ENCODE measurements at places on chromosomes 2 and 18.

DNA sequence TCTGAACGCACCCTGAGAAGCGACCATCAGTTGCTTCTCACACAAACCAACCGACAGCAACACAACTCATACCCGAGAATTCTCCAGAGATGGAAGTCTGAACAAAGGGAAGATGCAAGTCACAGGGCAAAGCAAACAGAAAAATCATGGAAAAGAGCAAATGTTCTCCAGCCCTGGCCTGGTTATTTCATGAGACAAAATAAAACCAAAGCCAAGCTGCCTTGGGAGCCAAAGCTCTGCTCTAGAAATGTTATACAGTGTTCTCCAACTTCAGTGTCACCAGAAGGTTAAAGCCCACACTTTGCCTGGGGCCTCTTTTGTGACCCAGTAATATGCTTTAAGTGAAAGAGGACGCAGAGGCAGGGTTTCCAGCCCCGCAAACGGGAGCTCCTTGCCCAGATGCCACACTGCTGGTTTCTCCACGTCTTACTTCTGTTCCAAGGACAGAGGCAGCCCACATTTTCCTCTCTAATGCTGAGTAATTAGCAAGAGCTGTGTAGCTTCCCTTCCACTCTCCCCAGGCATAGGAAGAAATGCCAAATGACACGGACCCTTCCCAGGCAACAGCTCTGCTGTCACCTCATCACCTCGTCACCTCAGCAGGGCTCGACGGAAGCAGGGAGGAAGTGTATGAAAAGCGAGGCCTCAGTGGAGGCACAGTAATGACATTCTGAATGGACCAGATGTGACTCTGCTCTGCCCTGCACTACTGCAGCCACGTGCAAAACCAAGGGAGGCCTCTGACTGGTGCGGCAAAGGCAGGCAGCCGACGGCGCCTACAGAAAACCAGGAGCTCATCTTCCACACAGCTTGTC lies 64.7 kb downstream of the FBXO15 start:
- DNase-seq, result no peak

- no peak for DNase-seq
Measured at GRCh38 chr2:37357530-37357929, 13.1 kb downstream of the QPCT start.

GRCh38 chr18:2939317-2939716 lies 73.6 kb downstream of the LPIN2 start:
- no peak for DNase-seq

- no peak for DNase-seq
Measured at GRCh38 chr2:237131749-237132533, 46.3 kb downstream of the COPS8 start.

DNA sequence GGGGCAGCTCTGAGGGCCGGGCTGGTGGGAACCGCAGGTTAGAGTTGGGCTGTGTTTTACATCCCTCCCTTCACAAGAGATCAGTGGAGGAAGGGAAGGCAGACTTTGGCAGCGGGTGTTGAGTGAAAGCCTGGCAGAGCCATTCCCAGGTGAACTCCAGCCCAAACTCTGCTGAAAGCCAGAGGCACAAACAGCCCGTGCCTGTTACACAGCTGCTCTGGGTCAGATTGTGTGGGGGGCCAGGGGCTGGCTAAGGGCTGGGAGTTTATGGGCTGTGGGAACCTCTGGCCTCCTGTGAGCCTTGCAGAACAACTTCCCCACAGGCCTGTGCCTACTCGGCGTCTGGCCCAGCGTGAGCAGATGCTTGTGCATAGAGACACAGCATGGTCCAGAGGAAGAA lies 286.8 kb downstream of the CLIP4 start:
- DNase-seq, result no peak

DNA sequence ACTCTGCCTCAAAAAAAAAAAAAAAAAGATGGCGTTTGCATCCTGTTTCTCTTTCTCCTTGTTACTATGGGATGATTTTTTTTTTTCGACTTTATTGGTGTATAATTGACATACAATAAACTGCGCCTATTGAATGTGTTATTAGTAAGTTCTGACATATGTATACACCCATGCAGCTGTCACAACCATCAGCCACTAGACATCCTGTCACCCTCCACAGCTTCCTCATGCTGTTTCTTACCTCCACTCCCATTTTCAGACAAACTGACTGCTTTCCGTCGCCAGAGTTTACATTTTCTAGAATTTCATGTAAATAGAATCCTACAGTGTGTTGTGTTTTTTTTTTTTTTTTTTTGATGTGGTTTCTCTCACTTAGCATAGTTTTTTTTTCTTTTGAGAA lies 27.9 kb downstream of the RRM2 start:
- DNase-seq, result no peak

DNA sequence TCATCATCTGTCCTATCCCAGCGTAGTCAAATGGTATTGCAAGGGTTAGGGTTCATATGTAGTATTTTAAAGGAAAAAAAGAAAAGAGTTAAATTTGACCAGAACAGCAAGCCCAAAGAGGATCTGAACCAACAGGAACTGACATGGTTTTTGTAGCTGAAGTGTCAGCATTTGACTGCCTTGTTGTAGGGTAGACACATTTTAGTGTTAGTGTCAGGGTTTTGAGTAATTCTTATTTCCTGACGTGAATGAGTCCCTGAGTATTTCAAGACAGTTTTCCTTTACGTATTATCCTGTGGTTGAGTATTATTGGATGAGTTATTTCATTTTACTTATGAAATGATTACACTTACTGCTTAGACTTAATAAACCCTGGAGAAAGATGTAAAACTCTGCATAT lies 173.3 kb upstream of the ZEB2 start:
- no peak for DNase-seq

GRCh38 chr2:156576005-156576404 lies 139.8 kb downstream of the GPD2 start:
- DNase-seq, result no peak

Measured in NCI-H1092 treated with DMSO at 0.1 percent for 48 hours (cell line).